ENCODE measurements at places on chromosomes 6 and 20.

DNA sequence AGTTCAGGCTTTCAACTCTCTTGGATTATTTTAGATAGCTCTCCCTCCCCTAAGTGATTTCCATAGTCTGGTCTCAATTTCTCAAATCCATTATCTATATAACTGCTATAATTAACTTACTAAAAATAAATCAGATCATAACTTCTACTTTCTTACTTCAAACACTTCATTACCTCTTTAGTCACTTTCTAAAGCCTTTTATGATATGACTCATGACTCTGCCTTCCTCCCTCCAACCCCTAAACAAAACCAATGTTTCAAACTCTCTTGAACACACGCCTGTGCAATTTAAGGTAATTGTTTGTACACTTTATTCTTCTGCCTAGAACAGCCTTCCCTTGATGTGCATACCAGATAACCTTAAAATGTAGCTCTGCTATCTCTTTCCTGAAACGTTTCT lies 100.5 kb downstream of the LMBRD1 start:
- DNase-seq: no peak

- DNase-seq: no peak
Observed at GRCh38 chr6:90038961-90039653, 144.8 kb downstream of the GJA10 start.

GRCh38 chr6:163398115-163398514 lies 16.4 kb upstream of the QKI start:
- no peak for DNase-seq

DNA sequence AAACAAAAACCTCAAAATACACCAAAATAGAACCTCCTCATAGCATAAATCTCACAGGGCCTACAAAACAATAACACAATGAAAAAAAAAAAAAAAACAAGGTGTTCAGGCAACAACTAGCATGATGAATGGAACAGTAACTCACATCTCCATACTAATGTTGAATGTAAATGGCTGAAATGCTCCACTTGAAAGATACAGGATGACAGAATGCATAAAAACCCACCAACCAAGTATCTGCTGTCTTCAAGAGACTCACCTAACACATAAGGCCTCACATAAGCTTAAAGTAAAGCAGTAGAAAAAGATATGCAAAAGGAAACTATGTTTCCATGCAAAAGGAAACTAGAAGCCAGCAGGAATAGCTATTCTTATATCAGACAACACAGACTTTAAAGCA lies 121.3 kb downstream of the CDK19 start:
- no peak for DNase-seq

GRCh38 chr6:82040405-82041221 lies 206.9 kb downstream of the IBTK start:
- DNase-seq: peak; percentile 61

DNA sequence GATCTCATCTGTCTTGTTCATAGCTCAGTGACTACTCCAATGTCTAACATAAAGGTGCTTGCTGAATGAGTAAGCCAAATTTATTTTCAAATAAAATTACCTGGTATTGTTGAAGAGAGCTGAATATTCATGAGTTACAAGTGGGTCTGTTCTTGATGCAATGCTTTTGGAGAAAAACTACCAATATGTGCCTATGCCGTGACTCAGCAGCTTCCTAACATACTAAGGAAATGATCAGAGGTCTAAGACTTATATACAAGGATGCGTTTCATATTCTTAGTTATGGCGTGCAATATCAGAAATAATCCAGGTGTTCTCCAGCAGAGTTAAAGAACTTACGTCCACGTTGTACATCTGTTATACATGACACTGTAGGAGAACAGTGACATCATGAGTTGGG lies 5.1 kb downstream of the FAM120B start:
- no peak for DNase-seq

GRCh38 chr6:162706232-162706631 lies 21.3 kb downstream of the PRKN start:
- DNase-seq: no peak

DNA sequence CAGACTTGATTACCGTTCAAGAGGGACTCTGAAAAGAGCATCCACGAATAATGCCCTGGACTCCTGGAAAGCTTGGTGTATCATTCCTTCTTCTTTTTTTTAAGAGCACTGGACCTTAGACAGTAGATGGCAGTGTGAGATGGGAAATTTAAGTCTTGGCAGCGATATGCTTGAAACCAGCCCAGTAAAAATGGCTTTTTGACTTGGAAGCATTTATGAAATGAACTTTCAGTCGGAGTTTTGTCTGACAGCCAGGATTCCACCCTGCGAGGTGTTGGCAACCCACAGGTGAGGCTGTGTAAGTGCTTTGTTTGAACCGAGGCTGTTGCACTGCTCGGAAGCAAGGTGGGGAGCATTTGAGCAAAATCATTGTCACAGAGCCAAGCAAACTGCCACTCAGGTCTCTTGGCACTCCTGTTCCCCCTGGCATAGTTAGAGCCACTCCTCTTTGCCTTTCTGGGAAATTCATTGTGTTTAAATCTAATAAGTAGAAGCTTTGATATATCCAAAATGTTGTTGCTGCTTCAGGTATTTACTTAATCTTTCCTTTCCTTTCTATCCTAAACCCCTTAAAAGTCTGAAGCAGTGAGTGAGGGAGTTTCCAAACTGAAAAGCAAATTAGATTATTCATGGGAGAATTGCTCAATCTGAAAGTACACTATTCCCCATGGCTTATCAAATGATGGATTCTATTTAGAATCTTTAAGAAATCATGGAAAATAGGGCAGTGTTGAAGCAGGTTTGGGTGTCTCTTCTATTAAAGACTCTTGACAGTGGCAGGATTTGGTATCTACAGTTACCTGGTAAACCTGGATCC lies 272.8 kb upstream of the SLC35B3 start:
- peak; percentile 31 for DNase-seq

GRCh38 chr6:124487623-124488431 lies 474.4 kb upstream of the RNF217 start:
- DNase-seq: no peak

DNA sequence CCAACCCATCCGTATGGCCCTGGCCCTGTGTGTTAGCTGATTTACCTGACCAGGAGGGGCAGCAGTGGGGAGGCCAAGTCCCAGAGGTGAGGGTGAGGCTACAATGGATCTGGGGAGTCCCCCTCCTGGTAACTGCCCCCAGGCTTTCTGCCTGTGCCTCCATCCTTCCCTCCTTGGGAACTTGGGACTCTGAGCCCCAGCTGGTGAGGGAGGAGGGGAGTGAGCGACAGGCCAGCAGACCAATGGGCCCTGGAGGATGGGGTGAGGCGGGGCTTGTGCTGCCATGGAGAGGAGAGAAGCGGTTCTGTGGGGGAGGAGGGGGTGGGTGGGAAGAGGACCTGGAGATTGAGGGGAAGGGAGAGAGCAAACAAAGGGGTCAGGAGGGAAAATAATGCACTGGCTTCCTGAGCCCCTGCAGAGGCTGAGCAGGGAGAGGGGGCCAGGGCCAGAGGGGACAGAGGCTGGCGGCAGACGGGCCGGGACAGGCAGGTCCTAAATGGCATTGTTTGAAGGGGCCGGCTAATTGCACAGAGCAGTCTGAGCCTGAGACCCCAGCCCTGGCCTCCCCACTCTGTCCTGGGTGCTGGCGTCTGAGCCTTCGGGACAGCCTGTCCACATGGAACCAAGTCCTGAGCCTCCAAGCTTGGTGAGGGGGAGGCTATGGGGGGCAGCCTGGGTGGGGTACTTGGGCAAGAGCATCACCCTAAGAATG lies 17.5 kb downstream of the DNMT3B start:
- no peak for DNase-seq

GRCh38 chr6:148430897-148431296 lies 88.3 kb downstream of the SASH1 start:
- no peak for DNase-seq

GRCh38 chr6:129130959-129131681 lies 248.2 kb downstream of the LAMA2 start:
- no peak for DNase-seq

- DNase-seq: peak; percentile 63
Observed at GRCh38 chr6:130697995-130698535, 129.1 kb upstream of the SMLR1 start.

DNA sequence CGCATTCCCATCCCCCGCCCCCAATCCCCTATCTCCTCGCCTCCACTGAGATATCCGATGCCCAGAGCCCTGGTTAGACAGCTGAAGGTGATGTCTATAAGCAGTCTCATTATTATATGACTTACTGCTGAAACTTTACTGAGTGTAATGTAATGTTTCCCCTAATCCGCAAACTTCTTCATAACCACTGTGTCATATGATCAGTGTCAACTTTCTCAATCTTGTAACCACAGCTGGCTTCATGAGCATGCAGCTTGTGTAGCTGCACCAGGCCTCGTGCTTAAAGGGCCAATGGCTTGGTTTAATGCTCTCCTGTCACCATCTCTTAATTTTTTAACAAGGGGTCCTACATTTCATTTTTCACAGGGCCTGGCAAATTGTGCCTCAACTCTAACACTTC lies 8.1 kb downstream of the ASIP start:
- DNase-seq: peak; percentile 50

GRCh38 chr6:40352527-40353170 lies 234.5 kb downstream of the LRFN2 start:
- no peak for DNase-seq

DNA sequence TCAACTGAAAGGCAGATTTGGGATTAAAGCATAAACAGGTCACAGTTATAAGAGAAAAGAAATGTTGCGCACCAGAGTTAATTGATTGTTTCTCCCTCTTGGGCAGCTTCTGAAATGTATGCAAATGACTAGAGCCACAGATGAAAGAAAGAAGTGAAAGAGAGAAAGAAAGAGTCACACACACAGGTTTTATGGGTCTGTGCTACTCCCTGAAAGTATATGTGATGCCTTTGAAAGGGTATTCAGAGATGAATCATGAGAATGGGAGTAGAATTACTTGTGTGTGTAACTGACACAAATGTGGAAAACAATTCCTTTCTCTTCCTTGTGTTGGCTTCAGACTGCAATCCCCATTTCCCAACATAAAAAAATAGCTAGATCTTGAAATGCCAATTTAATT lies 196.9 kb downstream of the FOXA2 start:
- DNase-seq: no peak

DNA sequence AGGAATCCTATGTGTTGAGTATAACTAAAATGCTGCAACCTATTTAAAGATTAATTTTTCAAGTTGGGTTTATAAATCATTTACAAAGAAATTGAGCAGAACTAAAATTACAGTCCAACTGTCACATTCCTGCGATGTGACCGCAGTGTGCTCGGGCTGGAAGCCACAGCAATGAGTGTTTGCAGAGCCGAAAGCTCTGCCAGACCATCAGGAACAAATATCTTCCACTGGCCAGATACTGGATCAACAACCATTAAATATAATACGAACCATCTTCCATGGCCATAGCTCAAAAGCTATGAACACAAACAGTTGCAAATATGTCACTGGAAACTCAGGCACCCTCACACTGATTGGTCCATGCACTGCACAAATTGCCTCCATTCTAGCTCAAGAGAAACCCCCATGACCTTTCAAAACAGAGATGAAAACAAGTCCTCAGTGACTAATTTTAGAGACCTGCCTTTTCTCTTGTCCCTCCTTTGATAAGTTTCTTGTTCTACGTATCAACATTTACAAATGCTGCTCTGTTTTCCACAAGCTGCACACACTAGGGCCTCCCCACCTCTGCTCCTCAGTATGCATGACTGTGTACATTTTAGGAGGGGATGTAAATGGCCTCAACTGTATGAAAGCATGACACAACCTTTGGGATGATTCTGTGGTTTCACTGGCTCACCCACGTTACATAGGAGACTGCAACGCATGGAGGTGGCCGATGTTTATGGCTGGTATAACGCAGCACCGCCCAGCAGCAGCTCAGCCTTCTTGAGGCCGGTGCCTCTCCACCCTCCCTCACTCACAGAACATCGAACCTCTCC lies 171.7 kb downstream of the WDR27 start:
- DNase-seq: no peak

GRCh38 chr6:167474725-167475124 lies 149.8 kb downstream of the TTLL2 start:
- DNase-seq: no peak

DNA sequence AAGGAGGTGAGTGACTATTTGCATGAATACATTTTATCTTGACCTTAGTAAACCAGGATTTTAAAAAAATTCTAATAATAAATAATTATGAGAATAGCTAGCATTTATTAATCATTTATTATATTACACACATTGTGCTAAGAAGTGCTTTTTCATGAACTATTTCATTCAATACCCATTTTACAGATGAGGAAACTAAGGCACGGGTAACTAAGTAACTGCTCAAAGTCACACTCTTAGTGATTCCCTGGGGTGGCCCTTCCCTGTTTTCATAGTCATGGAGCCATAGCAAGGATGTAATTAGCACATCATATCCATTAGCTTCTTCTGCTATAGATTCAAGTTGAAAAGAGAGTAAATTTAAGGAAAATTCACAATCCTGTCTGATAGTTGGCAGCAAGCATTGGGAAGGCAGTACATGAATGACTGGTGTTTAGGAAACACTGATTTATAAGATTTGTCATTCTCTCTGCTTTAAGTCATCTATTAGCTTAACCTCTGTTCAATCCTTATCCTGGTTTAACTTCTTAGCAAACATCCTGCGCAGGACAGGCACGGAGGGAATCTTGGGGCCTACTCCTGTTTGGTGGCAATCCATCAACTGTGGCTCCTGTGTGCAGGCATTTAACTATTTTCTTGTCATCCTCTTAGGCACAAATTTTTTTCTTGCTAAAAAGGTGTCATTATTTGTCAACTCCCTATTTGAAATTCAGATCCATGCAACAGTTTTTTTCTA lies 68.3 kb downstream of the RIN2 start:
- no peak for DNase-seq

GRCh38 chr20:40682104-40682981 lies 6.7 kb downstream of the MAFB start:
- DNase-seq: no peak

DNA sequence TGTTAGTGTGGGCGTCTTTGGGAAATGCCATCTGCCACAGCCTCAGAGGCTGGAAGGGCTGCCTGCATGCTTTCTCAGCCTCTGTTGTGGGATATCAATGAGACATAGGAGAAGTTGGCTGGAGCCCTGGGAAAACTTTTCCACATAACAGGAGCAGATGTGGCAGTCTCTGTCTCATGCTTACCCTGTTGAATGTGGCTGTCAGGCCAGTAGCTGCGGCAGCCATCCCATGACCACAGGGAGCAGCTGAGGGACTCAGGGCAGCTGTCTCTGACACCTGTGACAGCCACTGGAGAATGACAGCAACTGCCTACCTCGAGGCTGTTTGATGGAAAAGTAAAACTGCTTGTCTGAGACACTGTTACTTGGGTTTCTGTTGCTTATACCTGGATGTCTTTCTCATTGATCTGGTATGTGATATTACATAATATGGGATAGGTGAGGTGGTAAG lies 64.4 kb downstream of the TULP4 start:
- DNase-seq: no peak

DNA sequence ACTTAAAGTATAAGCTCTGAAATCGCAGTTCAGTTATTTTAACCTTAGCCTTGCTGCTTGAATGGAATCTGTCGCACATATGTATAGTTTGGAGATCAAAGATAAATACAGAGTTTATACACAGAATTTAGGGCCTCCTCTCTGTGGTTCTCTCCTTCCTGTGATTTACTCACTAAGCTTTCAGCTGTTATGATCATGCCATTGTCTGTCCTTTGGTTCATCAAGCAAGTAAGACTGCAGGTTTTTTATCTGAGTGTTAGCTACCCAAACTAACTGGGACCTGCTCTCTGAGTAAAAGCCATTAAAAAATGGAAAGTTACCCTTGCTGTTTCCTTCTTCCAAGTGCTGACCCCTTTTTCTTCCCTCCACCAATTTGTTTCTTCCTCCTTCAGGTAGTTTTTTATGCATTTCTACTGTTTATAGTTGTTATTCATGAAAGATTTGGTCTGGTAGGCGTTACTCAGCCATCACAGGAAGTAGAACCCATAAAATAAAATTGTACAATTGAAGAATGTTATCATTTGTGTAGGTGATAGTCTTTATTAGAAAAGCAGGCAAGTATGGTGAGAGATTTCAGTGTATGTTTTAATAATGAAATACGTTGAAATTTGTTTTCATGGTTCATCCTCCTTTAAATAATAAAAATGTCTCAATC lies 33.7 kb upstream of the SUMO4 start:
- no peak for DNase-seq
